ENCODE measurements at places on chromosomes 11 and 22.

DNA sequence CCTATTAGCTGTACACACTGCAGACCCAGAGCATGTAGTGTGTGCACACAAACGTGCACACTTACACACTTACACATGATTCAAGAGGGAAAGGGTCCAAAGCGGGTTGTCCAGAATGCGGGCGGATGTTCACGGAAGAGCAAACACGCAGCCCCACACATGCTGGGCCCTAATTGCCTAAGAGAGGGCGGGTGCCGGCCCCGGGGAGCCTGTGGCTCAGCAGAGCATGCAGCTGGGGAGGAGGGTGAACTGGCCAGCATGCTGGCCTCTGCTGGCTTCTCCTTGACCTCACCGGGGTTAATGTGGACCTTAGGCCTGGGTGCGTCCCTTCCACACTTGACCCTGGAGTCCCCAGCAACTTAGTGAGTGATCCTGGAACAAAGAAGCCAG lies 816.3 kb downstream of the BRD1 start:
- DNase-seq, result no peak

GRCh38 chr22:44520465-44521094 lies 22.5 kb upstream of the RTL6 start:
- no peak for DNase-seq

- peak; percentile 49 for DNase-seq
Measured at GRCh38 chr11:87878373-87878825, 296.8 kb downstream of the RAB38 start.

- peak; percentile 61 for DNase-seq
Measured at GRCh38 chr22:40345815-40346184, 500 bp upstream of the ADSL start.

GRCh38 chr11:59176330-59176729 lies 4.4 kb downstream of the DTX4 start:
- no peak for DNase-seq

DNA sequence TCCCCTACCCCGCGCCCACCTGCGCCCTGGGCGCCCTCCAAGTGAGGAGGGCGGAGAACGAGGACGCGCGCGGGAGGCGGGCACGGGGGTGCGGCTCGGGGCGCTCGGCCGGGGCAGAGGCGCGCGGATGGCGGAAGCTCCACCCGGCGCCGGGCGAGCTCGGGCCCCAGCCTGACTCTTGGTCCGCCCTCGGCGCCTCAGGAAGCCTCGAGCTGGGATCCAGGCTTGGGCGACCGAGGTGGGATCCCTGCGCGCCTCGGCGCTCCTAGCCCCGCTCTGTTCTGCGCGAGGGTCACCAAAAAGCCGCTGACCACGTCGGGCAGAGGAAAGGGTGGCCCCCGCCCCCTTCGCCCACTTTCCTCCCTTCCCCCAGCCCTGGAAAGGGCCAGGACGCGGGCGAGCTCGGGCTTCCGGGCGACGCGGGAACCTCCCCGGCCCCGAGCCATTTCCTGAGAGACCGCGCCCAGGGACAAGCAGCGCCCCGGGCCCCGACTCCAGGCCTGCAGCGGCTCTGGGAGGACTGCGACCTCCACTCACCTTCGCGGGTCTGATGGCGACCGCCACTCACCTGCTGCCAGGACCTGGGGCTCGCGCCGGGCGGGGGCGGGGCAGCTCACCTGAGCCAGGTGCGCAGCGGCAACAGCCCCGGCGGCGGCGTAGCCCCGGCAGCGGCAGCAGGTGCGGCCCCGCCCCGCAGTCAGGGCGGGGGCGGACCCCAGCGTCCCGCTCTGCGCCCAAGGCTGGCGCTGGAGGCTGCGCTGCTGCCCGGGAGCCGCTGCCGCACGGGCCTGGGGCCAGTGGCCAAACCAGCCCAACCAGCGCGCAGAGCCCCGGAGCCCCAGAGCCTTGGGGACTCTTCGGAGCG lies 2.2 kb upstream of the SIGIRR start:
- no peak for DNase-seq

GRCh38 chr11:121318848-121319834 lies 26.6 kb downstream of the SC5D start:
- DNase-seq, result peak; percentile 56

- peak; percentile 65 for DNase-seq
Measured at GRCh38 chr22:24421428-24421931, 5.9 kb upstream of the ADORA2A start.

GRCh38 chr22:42320443-42321416 lies 50.3 kb upstream of the TCF20 start:
- no peak for DNase-seq

GRCh38 chr11:134207538-134208239 lies 16.1 kb downstream of the NCAPD3 start:
- peak; percentile 50 for DNase-seq

DNA sequence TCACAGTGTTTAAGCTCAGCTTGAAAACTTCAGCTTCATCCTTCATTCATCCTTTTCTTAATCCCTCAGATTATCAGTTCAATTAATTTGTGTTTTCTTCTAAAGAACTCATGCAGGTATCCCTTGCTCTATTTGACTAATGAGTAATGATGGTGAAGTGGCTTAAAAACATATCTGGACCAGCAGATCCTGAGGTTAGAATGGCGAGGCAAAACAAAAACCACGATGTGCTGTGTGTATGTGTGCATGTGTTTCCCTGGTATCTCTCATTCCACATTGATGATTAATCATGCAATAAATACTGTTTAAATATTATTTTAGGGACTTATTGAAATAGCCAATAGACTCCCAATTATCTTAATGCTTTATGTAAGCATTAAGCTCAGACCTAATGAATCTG lies 437.0 kb downstream of the DYNC2H1 start:
- peak; percentile 56 for DNase-seq

DNA sequence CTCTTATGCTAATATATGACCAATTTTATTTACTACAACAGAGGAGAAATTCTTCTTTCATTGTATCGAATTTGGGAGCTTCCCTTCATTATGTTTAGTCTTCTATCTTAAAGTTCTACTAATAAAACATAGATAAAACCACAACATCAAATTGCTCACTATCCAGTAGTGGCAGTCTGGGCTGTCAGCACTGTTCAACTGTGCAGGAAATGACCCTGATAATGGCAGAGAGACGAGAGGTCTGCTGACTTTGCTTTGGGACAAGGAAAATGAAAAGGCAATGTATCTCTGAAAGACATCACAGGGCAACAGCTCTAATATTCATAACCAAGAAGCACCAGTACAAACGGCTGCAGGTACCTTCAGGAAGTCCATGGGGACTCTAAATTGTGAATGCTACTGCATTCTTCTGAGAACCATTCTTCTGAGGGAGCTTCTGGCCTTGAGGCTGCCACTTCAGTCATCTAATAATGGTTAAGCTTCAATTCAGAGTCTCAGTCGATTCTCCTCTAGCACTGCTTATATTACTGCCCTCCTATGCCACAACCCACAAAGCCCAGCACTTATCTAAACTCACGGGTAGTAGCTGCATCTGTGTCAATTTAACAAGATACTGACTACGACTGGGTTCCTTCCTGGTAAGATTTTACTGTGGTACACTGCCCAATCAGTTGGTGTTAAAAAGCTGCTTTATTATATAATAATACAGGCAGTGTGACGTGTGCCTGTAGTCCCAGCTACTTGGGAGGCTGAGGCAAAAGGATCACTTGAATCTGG lies 44.2 kb downstream of the CKAP5 start:
- DNase-seq, result no peak

GRCh38 chr11:42179216-42179615 lies 719.8 kb upstream of the LRRC4C start:
- DNase-seq, result peak; percentile 28

- no peak for DNase-seq
Measured at GRCh38 chr22:50118557-50119168, 28.9 kb downstream of the MOV10L1 start.

DNA sequence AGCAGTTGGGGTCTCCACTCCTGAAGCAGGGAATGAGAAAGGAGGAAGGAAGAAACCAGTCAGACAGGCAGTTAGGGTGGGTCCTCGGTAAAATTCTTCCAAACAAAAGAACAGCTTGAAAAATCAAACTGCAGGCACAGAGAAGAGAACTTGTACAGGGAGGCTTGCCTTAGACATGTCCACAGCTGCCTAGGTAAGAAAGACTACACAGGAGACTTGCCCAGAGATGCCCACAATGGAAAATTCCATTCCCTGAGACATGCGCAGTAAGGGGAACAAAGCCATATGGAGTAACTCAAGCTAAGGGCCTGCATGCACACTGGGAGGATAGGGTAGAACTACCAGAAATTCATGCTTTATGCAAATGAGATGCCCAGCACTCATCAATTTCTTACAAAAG lies 9.8 kb downstream of the KCNJ11 start:
- no peak for DNase-seq

GRCh38 chr11:126284829-126285228 lies 1.9 kb downstream of the TIRAP start:
- DNase-seq, result peak; percentile 8

GRCh38 chr11:34562976-34563375 lies 49.4 kb upstream of the ELF5 start:
- DNase-seq, result no peak

DNA sequence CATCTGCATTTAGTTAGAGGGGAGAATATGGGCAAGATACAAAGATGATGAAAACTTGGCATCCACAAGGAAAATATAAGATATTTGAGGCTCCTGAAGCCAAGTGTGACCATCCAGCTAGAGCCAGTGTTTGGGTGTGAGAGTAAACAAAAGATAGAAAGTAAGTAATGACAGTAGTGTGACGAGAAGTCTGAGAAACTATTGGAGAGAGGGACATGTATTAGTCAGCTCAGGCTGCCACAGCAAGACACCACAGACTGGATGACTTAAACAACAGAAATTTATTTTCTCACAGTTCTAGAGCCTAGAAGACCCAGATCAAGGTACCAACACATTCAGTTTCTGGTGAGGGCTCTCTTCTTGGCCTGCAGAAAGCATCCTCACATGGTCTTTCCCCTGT lies 6.4 kb upstream of the CCKBR start:
- no peak for DNase-seq

- DNase-seq, result no peak
Measured at GRCh38 chr11:74953451-74953850, 4.4 kb downstream of the SPCS2 start.

DNA sequence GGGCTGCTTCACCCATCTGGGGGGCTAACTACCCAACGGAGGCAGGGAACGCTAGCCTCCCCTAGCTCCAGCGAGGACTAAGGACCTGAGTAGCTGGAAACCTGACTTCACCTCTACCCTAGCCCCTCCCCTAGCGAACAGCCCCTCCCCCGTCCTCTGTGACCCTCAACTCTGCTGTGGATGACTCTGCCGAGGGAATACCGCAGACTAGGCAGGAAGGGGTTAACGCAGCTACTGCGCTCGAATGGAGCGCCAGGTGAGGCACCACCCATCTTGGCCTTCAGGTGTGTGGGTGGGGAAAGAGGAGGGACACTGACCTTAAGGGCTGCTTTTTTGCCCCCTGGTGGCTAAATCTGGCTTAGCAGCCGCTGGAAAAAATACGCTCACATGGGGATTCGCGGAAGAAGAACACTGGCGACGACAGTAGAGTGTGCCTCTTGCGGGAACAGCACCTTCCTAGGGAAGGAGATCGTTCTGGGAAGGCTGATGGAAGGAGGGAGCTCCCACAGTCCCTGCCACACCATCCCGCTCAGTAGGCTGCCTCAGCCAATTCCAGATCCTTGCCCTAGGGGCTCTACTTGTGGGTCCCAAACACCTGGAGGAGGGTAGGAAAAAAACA lies 4.5 kb upstream of the BCL9L start:
- DNase-seq, result peak; percentile 84

- DNase-seq, result no peak
Measured at GRCh38 chr11:86802146-86802545, 1.8 kb downstream of the PRSS23 start.

DNA sequence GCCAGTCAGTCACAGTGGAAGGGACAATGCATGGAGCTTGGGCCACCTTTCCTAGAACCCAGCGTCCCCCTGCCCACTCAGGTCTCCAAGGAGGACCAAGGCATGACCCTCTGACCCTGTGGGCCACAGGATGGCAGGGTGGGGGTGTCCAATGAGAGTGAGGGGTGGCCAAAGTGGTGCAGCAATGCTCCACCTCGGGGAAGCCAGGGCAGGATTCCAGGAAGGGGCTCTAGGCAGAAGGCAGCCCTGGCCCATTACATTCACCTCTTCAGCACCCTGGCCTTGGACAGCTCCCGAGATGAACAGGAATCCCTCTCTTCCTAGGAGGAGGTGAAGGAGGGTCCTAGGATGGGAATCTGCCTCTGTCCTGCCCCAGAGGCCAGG lies 597.5 kb downstream of the BRD1 start:
- DNase-seq, result no peak

- no peak for DNase-seq
Measured at GRCh38 chr22:17918840-17919239, 105.5 kb downstream of the MICAL3 start.

- peak; percentile 74 for DNase-seq
Measured at GRCh38 chr11:2991452-2992233, 486 bp downstream of the NAP1L4 start.

- DNase-seq, result no peak
Measured at GRCh38 chr22:19997561-19998231, 18.9 kb downstream of the ARVCF start.

- DNase-seq, result no peak
Measured at GRCh38 chr22:25389541-25389919, 170.1 kb downstream of the CRYBB2 start.

- DNase-seq, result no peak
Measured at GRCh38 chr11:41051919-41052635, 407.4 kb downstream of the LRRC4C start.

GRCh38 chr11:91935120-91935519 lies 289.5 kb upstream of the FAT3 start:
- DNase-seq, result no peak

GRCh38 chr11:126732981-126733380 lies 267.6 kb downstream of the KIRREL3 start:
- no peak for DNase-seq

DNA sequence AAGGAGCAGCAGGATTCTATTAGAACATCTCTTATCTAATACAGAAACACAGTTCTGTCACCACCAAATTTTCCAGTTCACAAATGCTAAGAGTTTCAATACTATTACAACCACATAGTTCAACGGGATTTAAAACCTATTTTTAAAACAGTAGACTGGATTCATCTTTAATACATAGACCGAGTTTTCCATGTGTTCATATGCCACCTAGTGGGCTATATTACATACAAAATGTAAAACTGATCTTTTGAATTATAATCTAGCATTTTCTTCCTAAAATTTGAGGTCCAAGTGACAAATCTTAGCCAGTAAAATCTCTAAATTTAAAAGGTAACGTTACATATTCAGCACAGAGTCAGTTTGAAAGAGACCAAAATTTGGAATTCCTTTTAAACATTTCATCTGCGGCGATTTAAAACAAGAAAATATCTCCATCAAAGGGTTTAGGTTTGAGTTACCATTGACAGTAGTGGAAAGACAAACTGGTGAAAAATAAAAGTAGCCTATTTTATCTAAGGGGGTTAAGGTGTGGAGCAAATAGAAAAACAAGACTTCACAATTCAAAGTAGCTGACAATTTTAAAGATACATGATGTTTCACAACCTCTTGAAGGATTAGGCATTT lies 269.3 kb upstream of the MPPED2 start:
- peak; percentile 5 for DNase-seq

DNA sequence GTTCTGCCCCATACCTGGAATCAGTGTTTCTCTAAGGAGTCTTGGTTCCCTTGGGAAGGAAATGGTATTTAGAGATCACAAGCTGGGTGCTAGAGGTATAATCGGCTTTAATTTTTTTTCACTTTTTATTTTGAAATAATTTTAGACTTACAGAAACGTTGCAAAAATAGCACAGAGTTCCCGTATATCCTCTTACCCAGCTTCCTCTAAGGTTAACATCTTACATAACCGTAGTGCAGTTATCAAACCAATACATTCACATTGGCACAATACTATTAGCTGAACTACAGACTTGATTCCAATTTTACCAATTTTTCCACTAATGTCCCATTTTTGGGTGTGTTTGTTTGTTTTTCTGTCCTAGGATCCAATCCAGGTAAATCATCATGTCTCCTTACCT lies 63.8 kb downstream of the RBX1 start:
- DNase-seq, result no peak

Data from NCI-H82 (cell line).